GM19239 (cell line): ENCODE measurements at places on chromosomes 13 and 19.

GRCh38 chr13:84670245-84670644 is 788.0 kb upstream of the SLITRK1 start:
- DNase-seq, result no peak

GRCh38 chr13:111341886-111342285 is 21.4 kb downstream of the TEX29 start:
- no peak for DNase-seq

DNA sequence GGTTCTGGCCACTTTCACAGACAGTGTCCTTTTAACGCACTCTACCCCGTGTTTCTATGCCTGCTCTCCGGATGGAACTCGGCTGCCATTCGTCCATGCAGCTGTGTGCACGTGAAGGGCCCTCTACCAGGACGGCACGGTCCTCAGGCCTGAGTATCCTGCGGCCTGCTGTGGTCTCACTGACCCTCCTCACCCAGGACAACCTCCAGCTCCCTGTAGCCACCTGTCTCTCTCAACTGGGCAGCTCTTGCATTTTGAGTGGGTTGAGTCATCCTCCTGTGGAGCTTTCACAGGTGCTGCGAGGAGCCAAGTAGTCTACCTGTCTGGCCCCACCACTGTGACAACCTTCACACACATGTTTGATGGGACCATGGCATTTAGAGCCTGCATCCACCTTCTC is 321.7 kb upstream of the TSHZ3 start:
- DNase-seq, result no peak

- DNase-seq, result peak; percentile 35
These were observed 128.4 kb downstream of the DPF1 start for GRCh38 chr19:38095411-38096308.

DNA sequence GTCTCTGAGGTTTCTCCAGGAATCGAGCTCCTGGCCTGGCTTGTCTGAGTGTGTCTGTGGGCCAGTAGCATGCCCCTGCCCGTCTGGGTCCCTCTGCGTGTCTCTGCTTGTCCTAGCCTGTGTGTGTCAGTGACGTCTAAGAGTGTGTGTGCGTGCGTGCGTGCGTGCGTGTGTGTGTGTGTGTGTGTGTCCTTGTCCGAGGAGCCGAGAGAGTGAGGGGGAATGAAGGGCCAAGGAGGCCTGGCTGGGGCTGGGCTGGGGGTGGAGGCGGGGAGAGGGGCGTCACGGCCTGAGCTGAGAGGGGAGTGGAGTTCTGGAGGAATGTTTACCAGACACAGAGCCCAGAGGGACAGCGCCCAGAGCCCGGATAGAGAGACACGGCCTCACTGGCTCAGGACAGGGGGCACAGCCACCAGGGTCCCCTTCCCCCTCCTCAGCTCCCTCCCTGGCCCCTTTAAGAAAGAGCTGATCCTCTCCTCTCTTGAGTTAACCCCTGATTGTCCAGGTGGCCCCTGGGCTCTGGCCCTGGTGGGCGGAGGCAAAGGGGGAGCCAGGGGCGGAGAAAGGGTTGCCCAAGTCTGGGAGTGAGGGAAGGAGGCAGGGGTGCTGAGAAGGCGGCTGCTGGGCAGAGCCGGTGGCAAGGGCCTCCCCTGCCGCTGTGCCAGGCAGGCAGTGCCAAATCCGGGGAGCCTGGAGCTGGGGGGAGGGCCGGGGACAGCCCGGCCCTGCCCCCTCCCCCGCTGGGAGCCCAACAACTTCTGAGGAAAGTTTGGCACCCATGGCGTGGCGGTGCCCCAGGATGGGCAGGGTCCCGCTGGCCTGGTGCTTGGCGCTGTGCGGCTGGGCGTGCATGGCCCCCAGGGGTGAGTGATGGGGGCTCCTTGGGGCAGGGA is at the start of gene AXL:
Gene AXL (plus strand): TSS at position 609 of the 893 bp plus-strand sequence. CDS start 170 bp downstream, at position 779.
- no peak for DNase-seq

- DNase-seq, result peak; percentile 54
These were observed 23.4 kb downstream of the ZDHHC20 start for GRCh38 chr13:21435687-21436151.
